Stimulated activated CD4-positive, alpha-beta T cell treated with anti-CD3 and anti-CD28 coated beads, Interleukin-15, amount 100 ng/mL, for 1 hour (primary cell): ENCODE measurements at places on chromosomes 2 and 18.

DNA sequence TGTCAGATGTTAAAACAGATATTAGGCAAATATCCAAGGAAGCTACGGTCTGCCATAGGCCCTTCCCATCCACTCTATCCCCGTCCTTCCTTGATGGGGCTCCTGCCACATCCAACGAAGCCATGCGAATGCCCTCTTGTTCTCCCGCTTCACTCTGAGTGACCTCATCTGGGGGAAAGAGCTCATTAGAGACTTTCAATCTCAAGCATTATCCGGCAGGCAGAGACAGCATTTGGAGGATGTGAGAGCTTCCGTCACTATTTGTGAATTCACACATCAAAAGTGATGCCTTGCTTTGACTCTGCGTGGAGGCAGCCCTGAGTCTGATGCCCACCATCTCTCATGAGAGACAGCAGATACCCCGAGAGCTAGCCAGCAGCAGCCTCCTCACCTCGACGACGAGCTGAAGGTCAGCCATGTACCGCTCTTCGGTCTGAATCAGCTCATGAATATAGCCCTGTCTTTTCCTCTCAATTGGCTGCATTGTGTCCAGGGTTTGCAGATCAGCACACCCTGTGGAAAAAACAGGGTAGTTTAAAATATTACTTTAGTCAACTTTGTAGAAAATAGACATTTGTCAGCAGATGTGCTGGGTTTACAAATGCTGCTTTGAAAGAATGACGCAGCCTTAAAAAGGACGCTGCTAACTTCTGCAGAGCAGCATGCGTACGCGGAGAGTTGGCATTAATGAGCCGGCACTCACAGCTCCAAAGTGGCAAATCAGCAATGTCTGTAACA is 45.9 kb downstream of the FAM228A start:
- no peak for DNase-seq

DNA sequence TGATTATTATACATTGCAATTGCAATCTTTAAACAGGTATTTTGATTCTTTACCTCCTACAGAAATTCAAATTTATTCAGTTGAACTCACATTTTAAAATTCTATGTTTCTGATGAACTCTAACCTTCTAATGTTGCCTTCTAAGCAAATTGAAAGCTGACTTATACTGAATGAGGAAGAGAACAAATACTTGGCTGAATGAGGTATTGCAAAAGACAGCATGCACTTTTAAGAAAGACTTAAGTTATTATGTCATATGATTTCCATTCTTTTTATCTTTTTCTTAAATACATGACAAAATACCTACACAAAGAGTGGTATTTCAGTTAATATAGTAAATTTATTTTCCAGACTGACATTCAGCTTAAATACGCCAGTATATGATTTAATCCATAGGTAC is 64.7 kb downstream of the FAM228A start:
- no peak for DNase-seq

GRCh38 chr2:184598002-184598315 is 370 bp upstream of the ZNF804A start:
- no peak for DNase-seq

GRCh38 chr2:153311432-153311831 is 167.1 kb downstream of the RPRM start:
- DNase-seq = no peak

GRCh38 chr2:47602996-47603395 is 179.9 kb upstream of the MSH6 start:
- no peak for DNase-seq

DNA sequence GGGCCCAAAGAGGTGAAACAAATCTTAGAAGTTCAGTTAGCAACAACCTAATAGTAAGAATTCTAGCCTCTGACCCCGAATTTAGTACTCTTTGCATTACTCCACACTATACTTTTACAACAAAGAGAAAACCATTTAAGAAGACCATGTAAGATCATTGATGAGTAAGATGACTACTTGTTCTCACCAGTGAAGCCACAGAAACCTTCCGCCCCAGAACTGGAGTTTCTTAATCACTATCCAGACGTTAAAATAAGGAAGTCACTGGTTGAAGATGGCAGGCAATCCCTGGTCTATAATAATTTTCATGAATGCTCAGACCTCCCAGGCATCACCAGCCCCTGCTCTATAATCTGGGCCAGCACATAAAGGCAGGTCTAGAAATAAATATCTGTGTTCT is 95.0 kb downstream of the TMEM163 start:
- no peak for DNase-seq

DNA sequence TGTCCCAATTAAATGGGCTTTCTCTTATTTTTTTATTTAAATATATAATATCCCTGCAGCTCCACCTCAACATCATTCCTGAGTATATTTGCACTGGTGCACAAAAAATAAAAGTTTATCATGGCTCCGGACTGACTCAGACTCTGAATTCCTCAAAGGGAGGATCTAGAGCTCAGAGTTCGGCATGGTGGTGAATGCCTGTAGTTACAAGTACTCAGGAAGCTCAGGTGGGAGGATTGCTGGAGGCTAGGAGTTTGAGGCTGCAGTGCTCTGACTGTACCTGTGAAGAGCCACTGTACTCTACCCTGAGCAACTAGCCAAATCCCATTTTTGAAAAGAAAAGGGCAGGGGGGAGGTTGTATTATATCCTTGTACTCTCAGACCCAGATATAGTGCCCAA is 52.8 kb upstream of the NRXN1 start:
- no peak for DNase-seq

- DNase-seq = no peak
These were observed 430.7 kb downstream of the CDH2 start for GRCh38 chr18:27746241-27746640.

DNA sequence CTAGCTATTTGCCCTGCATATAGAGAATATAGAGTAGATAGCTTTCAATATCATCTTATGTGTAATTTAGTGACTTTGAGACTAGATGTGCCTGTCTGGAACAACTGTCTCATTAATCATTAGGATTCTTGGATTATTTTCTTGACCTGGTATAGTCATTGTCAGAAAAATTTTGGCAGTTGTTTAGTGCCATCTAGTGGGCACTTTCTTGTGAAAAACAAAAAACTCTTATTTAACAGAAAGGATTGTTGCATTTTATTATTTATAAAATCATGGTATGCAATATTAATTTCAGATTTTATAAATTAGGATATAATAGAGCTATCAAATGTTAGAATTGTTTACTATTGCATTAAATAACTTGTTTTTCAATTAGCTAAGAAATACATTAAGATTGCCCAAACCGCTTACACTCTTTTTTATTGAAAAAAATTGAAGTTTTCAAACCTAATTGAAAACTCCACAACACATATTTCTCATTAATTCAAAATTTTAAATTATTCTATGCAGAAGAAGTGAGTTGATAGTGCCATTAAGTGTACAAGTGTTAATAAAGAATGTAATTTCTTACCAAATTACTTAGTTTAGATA is 80.3 kb downstream of the DYNAP start:
- DNase-seq = no peak

DNA sequence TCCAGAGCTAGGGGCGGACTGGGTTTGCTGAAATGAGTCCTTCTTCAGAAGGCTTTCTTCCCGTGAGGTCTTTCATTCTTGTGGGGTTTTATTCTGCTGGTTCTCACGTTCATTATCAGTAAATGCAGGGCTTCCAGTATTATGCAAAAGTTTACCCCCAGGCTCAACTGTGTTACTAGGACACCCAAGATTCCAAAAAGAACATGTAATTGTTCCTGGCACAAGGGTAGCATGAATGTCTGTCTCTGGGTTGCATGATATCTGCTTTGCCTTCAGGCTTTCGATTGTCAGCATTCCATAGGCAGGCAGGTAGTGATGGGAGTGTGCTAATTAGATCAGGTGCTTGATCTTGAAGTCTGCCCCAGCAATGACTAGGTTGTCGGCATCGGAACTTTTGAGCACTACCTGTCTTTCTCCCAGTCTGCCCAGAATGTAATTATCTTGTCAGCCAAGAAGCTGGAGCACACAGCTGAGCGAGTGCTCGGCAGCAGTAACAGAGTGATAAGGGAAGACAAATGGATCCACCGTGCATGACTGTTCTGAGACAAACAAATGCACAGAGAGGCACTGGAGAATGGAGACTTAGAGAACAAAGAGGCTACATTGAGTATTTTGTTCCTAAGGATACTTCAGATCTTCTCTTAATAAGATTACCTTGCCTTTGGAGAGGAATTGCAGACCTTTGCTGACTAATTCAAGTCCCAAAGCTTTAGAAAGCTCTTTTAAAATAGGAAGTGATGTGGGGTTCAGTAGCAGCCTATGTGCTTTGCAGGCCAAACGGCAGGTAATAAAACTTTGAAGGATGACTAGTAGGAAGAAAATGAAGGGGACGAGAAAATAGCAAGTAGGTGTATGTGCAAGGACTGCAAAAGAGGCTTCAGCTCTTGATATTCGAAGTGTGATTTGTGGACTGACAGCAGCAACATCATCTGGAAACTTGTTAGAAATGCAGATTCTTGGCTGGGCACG is 41.9 kb downstream of the ITGB6 start:
- no peak for DNase-seq
